Kidney (tissue), 22 donors: ENCODE measurements at places on chromosomes 2 and 18. TPM values are rescaled to one million over a fixed set of nuclear protein-coding genes. Genes with fewer than 3 reads are reported as not detected.

PLGLB2 gene
- 1.3 TPM for polyA plus RNA-seq

DNA sequence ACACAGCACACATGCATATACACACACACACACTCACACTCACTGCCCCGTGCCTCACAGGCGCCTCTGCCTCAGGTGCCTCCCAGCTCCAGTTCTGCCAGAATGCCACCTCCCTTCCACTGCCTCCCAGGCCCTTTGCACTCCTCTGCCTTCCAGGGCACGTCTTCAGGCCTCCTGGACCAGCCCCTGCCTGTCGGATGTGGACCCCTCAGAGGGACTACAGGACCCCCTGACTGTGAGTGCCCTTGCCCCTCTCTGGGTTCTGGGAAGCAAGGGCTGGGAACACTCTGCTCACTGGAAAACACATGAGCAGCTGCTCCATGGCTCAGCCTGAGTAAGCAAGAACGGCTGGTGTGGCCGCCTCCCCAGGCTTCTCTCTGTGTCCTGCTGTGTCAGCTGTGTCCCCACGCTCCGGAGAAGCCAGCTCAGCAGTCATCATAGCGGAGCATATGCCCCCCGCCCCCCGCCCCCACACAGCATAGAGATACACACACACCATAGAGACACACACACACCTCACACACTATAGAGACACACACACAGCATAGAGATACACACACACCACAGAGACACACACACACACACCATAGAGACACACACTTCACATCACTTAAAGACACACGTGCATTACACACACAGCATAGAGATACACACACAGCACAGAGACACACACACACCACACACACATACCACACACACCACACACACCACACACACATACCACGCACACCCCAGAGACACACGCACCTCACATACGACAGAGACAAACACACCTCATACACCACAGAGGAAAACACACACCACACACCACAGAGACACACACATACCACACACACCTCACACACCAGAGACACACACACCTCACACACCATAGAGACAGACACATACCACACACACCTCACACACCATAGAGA is 271.3 kb downstream of the CYRIA start:
- peak; percentile 82 for DNase-seq

DNA sequence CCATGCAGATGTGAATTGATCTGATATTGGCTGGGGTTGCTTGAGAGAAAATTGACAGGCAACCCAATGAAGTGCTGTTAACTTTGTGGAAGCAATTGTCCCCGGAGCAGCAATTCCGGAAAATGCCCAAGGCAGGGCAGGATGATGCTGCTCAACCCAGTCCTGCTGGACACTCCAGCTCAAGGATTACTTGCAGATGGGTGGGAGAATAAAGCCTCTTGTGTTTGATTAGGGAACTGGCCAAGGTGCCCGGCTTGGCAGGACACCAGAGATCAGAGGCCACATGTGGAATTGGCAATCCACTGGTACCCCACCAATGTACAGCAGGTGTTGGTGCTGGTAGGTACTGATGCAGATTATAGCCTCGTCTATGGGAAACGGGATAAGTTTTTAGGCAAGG is 12.3 kb upstream of the C2orf42 start:
- no peak for DNase-seq

CNPPD1 gene
- polyA plus RNA-seq, result 131 TPM

GRCh38 chr2:240955306-240956170 is 42.9 kb upstream of the SNED1 start:
- DNase-seq, result peak; percentile 29

NT5DC4 gene
- not detected for polyA plus RNA-seq

RAB17 gene
- polyA plus RNA-seq, result 151 TPM

- DNase-seq, result no peak
Measured at GRCh38 chr2:188146888-188147287, 144.8 kb upstream of the GULP1 start.

GRCh38 chr18:5195656-5196055 is 1.4 kb downstream of the AKAIN1 start:
- DNase-seq, result no peak

MAP3K19 gene
- not detected for polyA plus RNA-seq

UGT1A1 gene
- 3.6 TPM for polyA plus RNA-seq

DNA sequence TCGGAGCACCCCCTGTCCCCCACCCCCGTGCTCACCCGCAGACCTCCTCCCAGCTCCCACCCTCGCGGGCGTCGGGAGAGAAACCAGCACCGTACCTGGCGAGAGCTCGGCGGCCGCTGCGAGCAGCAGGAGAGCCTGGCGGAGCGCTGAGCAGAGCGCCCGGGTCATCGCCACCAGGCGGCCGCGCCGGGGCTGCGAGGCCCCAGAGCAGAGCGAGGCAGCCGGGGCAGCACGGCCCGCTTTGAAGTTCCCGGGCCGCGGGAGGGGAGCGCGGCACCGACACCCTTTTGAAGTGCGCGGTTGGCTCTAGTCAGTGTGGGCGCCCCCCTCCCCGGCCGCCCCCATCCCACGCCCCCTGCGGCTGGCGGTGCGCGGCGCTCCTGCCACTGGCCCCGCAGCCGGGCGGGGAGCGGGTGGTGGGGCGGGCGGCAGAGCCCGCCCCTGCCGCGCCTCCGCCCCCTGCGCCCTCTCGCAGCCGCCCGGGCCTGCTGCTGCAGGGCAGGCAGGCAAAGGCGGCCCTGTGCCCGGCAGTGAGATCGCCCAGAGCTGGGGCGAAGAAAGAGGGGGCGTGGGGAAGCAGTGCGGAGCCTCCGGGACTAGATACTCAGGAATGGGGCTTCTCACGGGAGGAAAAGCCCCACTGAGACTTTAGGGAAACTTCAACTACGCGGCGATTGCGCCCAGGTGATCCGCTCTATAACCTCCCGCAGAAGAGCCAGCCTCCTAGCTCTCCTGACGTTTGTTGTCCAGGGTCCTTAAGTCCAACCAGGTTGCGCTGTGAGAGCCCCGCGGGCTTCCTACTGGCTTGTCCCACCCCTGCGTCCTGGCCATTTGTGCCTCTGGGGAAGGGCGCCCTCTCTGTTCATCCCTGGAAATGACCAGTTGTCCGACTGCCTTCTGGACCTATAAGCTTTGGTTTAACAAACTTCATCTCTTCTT is at the start of gene ACVR1C:
ACVR1C (minus strand) TSS at position 388 of the 939 bp plus-strand sequence; CDS start at position 168, 220 bp downstream.
- DNase-seq, result peak; percentile 86

DNA sequence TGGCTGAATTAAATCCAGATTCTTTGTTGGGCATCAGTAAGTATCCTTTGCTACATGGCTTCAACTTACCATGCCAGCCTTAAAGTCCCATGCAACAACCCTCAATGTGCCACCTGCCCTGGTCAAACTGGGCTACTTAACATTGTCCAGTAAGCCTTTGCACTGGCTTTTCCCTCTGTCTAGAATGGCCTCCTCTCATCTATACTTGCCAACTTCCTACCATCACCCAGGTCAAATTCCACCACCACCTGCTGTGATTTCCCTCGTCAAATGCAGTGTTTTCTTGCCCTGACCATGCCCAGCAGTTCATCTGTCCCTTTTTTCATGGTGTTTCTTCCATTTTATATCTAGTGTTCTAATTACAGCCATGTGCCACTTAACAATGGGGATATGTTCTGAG is 5.7 kb downstream of the KLHL23 start:
- no peak for DNase-seq
